Lung (tissue), 17 donors: ENCODE measurements at places on chromosomes 16 and 17. TPM values are rescaled to one million over a fixed set of nuclear protein-coding genes. Genes with fewer than 3 reads are reported as not detected.

The KRT33A gene
- not detected for total RNA-seq

The RAMP2 gene
- total RNA-seq, result 55.0 TPM

The C16orf89 gene
- total RNA-seq, result 101 TPM

DNA sequence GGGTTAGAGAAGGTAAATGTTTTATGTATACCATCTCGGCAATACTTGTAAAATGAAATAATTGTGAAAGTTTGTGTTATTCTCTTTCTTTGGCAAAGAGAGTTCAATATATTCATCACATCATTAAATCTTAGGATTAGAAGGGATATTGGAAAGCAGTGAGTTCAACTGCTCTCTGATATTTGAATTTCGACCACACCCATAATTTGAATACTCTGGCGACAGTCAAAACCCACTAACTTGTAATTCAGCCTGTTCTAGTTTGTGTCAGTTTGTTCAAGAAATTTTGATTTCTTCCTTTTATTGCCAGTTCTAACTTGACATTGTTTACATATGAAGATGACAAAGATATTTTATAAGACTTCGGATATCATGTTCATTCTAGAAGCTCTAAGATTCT, 1380.5 kb upstream of the CDH8 start:
- H3K36me3 ChIP-seq, result no peaks in the 10 kb centered on the region
- H3K4me3 ChIP-seq, result no peak overlapping the region
- DNase-seq, result no peak

DNA sequence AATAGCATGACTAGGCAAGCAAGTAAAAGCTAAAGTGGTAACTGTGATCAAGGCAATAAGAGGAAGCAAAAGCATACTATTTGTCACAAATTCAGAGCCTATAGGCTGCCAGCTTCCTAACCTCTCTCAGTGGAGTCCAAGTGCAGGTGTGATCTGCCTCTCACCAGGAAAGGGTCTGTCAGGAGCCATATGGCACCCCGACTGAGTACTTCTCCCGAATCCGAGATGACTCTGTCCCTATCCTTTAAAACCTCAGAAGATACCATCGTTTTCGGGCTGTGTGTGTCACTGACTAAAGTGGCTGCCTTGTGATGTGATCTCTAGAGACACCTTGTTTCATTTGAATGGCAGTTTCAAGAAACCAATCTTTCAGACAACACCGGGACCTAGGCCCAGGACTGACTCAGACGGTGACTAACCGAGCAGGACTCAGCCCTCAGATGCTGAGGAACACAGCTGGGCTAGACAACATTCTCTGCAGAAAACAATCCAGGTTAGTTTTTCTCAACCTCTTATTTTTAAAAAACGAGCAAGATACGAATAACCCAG, 63.6 kb downstream of the SMG6 start:
- H3K4me3 ChIP-seq, result no peak overlapping the region
- peaks cover 3% of the 10 kb centered on the region for H3K4me1 ChIP-seq
- no peaks in the 10 kb centered on the region for H3K27me3 ChIP-seq
- H3K27ac ChIP-seq, result peak overlapping the region; percentile 76

- peaks cover 12% of the 10 kb centered on the region for H3K4me1 ChIP-seq
- no peak for DNase-seq
- H3K27ac ChIP-seq, result no peak overlapping the region
Measured at GRCh38 chr17:38885044-38885727, 15.3 kb downstream of the LASP1 start.

DNA sequence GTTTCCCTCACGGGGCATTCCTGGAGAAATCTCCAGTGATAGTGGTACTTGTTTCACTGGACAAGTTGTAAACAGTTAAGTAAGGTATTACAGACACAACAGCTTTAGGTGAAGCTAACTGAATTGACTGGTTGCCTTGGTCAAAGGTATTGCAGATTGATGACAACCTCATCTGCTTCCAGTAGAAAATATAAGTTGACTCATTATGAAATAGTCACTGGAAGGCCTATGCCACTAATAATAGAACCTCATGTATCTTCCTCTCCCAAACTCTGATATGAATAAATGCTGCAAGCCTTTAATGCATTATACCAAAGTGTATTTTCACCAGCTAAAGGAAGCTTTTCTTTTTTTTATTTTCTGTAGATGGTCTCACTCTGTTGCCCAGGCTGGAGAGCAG, 44.8 kb downstream of the GLG1 start:
- H3K27ac ChIP-seq, result no peak overlapping the region
- DNase-seq, result no peak
- H3K36me3 ChIP-seq, result no peaks in the 10 kb centered on the region
- H3K4me1 ChIP-seq, result no peaks in the 10 kb centered on the region
- H3K27me3 ChIP-seq, result no peaks in the 10 kb centered on the region
- no peak overlapping the region for H3K4me3 ChIP-seq

DNA sequence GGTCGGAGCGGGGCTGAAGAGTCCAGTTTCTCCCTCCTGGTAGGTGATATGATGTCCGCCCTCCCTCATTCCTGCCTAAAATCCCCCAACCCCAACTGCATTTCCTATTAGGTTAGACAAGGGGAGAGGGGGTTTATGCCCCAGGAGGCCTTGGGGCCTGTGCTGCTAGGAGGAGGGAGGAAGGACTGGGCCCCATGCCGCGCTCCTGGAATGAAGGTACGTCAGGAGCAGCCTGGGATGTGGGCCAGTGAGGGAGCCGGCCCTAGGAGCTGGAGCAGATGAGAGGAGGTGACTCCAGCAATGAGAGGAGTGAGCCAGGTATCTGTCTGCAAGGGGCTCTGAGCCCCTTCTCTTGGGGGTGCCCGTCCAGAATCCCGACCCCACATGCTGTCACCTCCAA, 46.9 kb upstream of the CDC42EP4 start:
- no peaks in the 10 kb centered on the region for H3K4me1 ChIP-seq
- H3K4me3 ChIP-seq, result no peak overlapping the region
- no peaks in the 10 kb centered on the region for H3K36me3 ChIP-seq
- DNase-seq, result no peak

DNA sequence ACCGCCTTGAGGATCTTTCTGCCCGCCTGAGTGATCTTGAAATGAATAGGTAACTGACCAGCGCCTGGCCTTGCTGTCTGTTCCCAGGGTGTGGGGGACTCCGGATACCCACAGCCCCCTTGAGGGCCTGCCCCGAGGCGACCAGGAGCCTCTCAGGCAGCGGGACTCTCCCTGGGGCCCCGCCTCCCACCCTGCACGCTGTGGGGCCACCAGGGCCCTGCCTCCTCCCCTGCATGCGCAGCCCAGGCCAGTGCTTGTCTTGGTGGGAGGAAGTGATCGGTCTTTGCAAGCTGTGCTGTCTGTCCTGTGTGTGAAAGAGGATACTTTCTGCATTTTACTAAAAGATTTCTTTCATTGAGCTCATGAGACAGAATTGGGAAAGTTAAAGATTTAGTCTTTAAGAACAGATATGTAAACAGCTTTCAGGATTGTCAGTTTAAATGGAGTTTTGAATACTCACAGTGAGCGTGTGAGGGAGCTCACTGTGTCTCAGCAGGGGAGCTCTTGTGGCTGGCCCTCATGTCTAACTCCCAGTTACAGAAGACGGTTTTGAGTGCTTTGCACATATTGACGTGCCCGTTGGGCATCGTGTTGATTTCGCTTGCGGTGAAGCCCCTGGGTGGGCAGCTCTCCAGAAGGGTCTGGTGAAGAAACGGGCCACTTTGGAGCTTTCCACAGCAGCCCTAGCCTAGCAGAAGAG, 36.1 kb upstream of the CAPN15 start:
- no peak overlapping the region for H3K27ac ChIP-seq
- no peaks in the 10 kb centered on the region for H3K27me3 ChIP-seq
- H3K4me1 ChIP-seq, result no peaks in the 10 kb centered on the region
- peaks cover 12% of the 10 kb centered on the region for H3K36me3 ChIP-seq
- no peak overlapping the region for H3K4me3 ChIP-seq

DNA sequence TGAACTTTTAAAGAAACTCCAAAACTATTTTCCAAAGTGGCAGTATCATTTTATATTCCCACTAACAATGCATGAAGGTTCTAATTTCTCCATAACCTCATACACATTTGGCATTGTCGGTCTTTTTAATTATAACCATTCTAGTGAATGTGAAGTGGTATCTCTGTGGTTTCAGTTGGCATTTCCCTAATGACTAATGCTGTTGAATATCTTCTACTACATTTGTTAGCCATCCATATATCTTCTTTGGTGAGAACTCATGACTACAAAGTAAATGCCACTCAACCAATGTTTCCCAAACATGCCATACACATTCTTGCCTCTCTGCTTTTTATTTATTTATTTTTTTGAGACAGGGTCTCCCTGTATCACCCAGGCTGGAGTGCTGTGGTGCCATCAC, 31.7 kb upstream of the TAOK1 start:
- no peaks in the 10 kb centered on the region for H3K36me3 ChIP-seq
- DNase-seq, result no peak
- H3K4me3 ChIP-seq, result no peak overlapping the region

GRCh38 chr17:81092518-81093095, 57.7 kb downstream of the BAIAP2 start:
- H3K4me3 ChIP-seq, result no peak overlapping the region
- no peaks in the 10 kb centered on the region for H3K27me3 ChIP-seq
- peak overlapping the region; percentile 34 for H3K27ac ChIP-seq
- no peak for DNase-seq
- H3K4me1 ChIP-seq, result no peaks in the 10 kb centered on the region

DNA sequence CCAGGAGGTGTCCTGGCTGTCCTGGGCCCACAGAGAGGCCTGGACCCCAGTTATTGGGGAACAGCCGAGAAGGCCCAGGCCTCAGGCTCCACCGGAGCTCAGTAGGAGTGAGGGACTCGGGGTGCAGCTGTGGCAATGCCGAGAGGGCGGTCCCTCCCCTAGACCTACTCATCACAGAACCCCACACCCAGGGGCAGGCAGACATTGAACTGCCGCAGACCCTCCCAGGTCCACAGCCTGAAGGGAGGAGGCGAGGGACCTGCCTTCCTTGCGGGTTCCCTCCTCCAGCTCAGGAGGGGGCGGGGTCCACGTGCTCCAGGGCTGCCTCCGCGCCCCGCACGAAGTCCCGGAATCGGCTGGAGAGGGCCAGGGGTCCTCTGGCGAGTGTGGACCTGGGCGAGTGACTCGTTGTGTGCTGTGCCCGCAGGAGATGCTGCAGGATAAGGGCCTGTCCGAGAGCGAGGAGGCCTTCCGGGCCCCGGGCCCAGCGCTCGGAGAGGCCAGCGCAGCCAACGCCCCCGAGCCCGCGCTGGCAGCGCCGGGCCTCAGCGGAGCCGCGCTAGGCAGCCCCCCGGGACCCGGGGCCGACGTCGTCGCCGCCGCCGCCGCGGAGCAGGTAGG, 3.9 kb downstream of the TBX4 start:
- H3K4me1 ChIP-seq, result peaks cover 2% of the 10 kb centered on the region
- H3K36me3 ChIP-seq, result peaks cover 26% of the 10 kb centered on the region
- H3K4me3 ChIP-seq, result peak overlapping the region; percentile 52
- DNase-seq, result peak; percentile 79
- peaks cover 10% of the 10 kb centered on the region for H3K27me3 ChIP-seq

GRCh38 chr16:8047736-8048135, 542.6 kb downstream of the TMEM114 start:
- no peaks in the 10 kb centered on the region for H3K27me3 ChIP-seq
- no peaks in the 10 kb centered on the region for H3K36me3 ChIP-seq
- no peak for DNase-seq
- no peaks in the 10 kb centered on the region for H3K4me1 ChIP-seq
- no peak overlapping the region for H3K27ac ChIP-seq

- H3K4me1 ChIP-seq, result peaks cover 2% of the 10 kb centered on the region
- H3K27ac ChIP-seq, result no peak overlapping the region
Measured at GRCh38 chr17:48730240-48730550, 1.6 kb upstream of the HOXB13 start.

- peaks cover 3% of the 10 kb centered on the region for H3K36me3 ChIP-seq
- no peak for DNase-seq
- H3K4me1 ChIP-seq, result peaks cover 2% of the 10 kb centered on the region
- no peaks in the 10 kb centered on the region for H3K27me3 ChIP-seq
- H3K27ac ChIP-seq, result no peak overlapping the region
Measured at GRCh38 chr17:78789149-78789662, 7.1 kb upstream of the CYTH1 start.

DNA sequence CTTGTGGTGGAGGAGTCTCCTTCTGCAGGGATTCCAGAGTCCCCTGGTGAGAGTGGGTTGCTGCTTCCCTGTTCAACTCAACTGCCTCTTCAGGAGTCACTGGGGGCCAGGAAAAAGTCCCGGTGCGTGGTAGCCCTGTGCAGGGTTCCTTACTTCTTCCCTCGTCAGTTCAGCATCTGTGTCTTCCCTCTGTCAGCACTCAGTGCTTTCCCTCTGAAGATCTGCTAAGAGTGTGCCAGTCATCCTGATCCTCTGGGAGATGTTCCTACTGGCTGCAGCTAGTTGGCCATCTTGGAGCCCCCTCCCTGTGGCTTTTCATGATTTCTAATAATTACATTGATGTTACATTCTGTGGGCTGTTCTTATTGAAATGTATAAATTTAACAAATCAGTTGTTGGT, 36.5 kb downstream of the NF1 start:
- H3K4me3 ChIP-seq, result no peak overlapping the region
- no peak for DNase-seq
- no peak overlapping the region for H3K27ac ChIP-seq
- no peaks in the 10 kb centered on the region for H3K4me1 ChIP-seq
- H3K36me3 ChIP-seq, result no peaks in the 10 kb centered on the region
- no peaks in the 10 kb centered on the region for H3K27me3 ChIP-seq

- H3K27ac ChIP-seq, result no peak overlapping the region
- peaks cover 20% of the 10 kb centered on the region for H3K4me1 ChIP-seq
- H3K36me3 ChIP-seq, result no peaks in the 10 kb centered on the region
- H3K27me3 ChIP-seq, result no peaks in the 10 kb centered on the region
- no peak for DNase-seq
Measured at GRCh38 chr17:19368229-19368628, 5.7 kb upstream of the B9D1 start.

DNA sequence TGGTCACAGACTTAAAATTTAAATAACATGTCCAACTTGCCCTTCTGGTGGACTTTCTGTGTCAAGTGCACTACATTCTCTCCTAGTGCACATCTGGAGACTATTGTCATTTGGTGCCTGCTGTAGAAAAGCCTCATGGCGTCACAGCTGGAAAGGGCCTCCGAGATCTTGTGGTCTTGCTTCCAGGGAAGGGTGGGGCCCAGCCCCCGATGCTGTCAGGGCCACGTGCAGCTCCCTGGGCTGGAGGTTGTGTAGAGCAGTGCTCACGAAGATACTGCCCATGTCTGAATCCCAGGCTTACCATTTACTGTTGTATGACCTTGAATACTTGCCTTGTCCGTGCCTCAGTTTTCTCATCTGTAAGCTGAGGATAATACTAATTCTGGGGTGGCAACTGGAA, 6.8 kb upstream of the MPRIP start:
- peak overlapping the region; percentile 35 for H3K27ac ChIP-seq
- no peaks in the 10 kb centered on the region for H3K27me3 ChIP-seq
- no peak for DNase-seq
- peaks cover 16% of the 10 kb centered on the region for H3K4me1 ChIP-seq
- H3K36me3 ChIP-seq, result no peaks in the 10 kb centered on the region

DNA sequence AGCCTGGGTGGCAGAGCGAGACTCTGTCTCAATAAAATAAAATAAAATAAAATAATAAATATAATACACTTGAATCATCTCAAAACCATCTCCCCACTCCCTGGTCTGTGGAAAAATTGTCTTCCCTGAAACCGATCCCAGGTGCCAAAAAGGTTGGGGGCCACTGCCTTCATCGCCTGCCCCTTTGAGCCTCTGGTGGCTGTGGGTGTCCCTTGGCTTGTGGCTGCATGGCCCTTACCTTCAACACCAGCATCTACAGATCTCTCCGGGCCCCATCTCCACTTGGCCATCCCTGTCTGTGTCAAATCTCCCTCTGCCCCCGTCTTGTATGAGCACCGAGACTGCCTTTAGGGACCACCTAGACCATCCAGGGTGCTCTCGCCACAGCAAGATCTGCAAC, 177.3 kb downstream of the SEC14L1 start:
- no peak for DNase-seq
- H3K4me1 ChIP-seq, result peaks cover 31% of the 10 kb centered on the region
- no peaks in the 10 kb centered on the region for H3K36me3 ChIP-seq
- no peaks in the 10 kb centered on the region for H3K27me3 ChIP-seq
- no peak overlapping the region for H3K27ac ChIP-seq
